ENCODE measurements at places on chromosomes 12 and 14.

GRCh38 chr12:54891717-54892478 lies 37.6 kb downstream of the MUCL1 start:
- DNase-seq: no peak

DNA sequence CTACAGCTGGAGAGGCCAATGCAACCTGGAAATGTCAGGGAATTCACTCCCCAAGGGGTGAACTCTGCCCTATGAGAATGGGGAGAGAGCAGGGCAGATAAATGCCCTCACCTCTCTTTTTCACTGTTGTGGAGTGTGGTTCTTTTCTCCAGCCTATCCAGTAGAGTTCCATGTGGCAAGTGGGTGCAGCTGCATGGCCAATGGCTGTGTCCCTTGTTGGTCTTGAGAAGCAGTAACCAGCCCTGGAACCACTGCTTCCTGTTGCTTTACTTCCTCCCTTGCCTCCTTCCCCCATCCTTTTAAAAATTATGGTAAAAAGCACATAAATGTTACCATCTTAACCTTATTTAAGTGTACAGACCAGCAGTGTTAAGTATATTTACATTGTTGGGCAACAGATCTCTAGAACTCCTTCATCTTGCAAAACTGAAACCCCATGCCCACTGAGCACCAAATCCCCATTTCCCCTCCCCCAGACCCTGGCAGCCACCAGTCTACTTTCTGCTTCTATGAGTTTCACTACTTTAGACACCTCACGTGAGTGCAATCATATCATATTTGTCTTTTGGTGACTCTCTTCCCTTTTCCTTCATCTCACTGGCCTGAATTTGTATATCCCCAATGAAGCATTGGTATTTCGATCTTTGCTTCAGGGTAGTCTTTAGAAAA lies 77.0 kb upstream of the GRIP1 start:
- DNase-seq: no peak

DNA sequence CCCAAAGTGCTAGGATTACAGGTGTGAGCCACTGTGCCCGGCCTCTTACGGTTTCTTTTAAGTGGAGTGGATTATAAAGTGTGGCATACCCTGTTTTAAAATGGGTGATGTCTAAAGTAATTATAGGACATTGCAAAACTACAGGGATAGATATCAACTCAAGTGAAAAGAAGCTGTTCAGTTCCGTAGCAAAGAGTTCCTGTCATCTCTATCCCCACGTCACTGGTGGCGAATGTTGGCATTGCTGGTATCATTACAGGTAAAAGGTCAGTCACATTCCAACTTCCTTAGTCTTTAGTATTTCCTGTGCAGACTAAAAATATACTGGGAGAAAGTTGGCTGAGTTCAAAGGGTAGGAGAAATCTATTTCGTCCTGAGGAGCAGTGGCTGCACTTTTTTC lies 95.6 kb upstream of the SLC38A2 start:
- DNase-seq: no peak

- DNase-seq: no peak
Observed at GRCh38 chr12:12171991-12172511, 94.8 kb downstream of the LRP6 start.

GRCh38 chr14:39956372-39956771 lies 524.1 kb upstream of the FBXO33 start:
- no peak for DNase-seq

DNA sequence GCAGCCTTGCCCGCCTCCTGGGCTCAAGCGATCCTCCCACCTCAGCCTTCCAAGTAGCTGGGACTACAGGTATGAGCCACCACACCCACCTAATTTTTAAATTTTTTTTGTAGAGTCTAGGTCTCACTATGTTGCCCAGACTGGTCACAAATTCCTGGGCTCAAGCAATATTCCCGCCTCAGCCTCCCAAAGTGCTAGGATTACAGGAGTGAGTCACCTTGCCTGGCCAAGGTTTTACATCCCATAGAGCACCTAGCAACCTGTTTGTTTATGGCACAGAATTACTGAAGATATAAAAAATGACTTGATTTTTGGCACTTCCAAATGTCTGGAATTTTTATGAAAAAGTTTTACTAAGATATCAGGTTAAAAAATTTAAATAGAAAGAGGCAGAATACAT lies 16.5 kb downstream of the MYO1A start:
- no peak for DNase-seq

DNA sequence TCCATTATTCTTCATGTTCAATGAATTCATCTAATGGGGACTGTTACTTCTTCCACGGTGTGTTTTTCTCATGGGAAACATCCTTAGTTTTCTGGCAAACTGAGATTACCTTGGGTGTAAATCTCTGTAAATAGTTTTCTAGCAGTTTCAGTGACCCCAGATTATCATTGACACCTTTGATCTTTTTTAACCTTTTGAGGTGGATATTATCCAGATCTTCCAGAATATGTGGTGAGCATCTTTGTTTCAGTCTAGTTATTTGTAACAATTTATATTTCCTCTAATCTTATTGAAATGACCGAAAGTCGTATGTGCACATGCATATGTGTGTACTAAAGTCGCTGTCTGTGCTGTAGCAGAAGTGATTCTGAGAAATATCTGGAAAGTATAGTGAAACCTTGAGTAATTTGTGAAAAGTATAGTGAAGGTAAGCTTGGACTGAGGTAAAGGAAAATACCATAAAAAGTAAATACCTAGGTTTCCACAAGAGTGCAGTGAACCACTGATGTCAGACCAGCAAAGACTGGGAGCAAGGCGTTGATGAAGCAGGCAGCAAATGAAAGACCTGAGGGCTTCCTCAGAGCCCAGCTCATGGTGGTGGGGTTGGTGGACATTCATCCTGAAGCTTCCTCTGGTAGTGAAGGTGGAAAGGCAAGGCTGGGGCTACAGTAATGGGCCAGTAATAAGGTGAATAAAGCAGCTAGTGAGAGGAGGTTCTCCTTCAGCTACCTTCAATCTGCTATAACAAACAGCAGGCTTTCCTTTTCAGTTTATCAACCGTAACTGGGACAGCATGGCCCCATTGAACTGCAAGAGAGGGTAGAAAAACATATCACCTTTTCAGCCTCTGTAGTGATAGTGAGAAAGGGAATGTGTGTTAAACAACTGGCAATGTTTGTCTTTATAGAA lies 480.2 kb upstream of the FBXO33 start:
- no peak for DNase-seq

- no peak for DNase-seq
Observed at GRCh38 chr12:71011261-71011660, 90.7 kb upstream of the PTPRR start.

DNA sequence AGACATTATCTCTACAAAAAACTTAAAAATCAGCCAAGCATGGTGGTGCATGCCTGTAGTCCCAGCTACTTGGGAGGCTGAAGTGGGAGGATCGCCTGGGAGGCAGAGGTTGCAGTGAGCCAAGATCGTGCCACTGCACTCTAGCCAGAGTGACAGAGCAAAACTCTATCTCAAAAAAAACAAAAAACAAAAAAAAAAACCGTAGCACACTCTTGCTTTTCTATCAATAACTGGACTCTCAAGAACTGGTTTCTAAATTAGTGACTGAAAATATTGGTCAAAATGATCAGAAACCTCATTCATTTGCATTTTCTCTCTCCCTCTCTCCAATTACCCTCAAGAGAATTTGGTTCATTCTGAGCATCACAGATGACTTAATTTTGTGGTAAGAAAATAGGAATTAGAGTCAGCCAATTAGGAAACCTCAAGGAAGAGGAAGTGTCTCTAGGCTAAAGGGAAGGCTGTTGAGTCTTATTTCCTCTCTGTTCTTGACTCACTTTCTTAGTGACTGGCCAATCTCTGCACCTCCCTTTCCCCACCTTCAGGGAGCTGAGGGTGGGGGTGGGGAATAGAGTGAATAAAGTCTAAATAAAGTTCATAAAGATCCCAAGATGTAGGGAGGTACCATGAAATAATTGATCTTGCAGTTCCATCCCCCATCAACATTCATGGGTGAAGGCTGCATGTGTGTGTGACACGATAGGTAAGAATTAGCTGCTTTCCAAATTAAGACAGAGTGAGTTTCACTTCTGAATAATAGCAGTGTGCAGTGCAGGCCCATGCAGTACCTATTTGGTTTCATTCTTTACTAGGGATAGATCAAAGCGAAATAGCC lies 6.8 kb upstream of the PSMA6 start:
- no peak for DNase-seq

- DNase-seq: no peak
Observed at GRCh38 chr14:104313674-104314073, 175.3 kb downstream of the KIF26A start.

GRCh38 chr14:89242652-89243279 lies 174.3 kb downstream of the FOXN3 start:
- no peak for DNase-seq

GRCh38 chr12:47184813-47185212 lies 105.1 kb upstream of the AMIGO2 start:
- no peak for DNase-seq

- peak; percentile 61 for DNase-seq
Observed at GRCh38 chr14:70972107-70972976, 65.1 kb downstream of the PCNX1 start.

All from effector memory CD4-positive, alpha-beta T cell (primary cell).